NCI-H2107 (cell line): ENCODE measurements at places on chromosomes 1 and 21.

DNA sequence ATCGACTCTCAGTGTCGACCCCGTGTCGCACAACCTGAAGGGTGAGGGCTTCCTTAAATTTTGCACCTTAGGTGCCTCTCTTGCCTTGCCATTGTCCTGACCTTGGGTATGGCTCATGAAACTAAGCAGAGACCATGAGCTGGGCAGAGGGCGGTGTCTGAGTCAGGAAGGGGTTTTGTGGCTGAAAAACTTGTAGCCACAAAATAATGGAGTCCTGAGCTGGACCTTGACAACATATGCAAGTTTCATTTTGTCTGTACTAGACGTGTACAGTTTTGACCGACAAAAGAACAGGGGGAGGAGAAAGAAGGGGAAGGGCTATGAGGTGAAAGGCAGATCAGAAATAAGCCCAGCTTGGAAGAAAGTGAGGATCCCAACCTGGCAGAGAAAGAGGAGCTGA lies 8.3 kb upstream of the RUNX1 start:
- DNase-seq: no peak

GRCh38 chr1:218031901-218032300 lies 253.2 kb upstream of the RRP15 start:
- no peak for DNase-seq

DNA sequence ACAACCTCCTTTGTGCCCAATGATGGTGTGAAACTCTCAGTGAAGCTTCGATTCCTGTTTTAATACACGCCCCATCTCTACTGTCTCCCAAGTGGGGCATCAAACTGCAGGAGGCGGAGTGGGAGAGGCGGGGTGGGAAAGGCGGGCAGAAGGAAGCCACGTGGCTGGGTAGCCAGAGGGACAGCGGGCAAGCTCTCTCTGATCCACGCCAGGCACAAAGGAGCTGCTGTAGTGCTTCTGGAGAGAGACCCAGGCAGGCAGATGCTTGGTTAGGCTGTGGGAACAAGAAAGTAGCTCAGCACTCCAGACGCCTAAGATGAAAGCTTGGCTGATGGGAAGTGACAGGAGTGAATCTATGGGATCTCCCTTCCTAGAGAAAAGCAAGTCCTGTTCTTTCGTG lies 25.7 kb downstream of the TRIM67 start:
- no peak for DNase-seq

DNA sequence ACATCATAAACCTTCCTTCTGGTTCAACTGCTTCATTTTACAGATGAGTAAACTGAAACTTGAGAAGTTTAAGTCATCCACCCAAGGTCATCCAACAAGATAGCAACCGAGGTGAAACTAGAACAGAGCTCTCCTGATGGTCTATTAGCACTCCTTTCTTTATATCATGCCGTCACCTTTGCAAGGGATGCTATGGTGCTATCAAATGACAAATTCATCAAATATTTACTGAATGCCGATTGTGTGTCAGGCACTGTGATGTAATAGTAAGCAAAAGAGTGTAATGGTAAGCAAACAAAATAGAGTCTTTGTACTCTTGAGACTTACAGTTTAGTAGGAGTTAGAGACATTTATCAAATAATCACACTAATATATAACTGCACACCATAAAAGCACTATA lies 14.0 kb upstream of the SGIP1 start:
- DNase-seq: no peak

GRCh38 chr21:21406921-21407320 lies 408.7 kb downstream of the NCAM2 start:
- DNase-seq: no peak

- DNase-seq: no peak
Measured at GRCh38 chr1:219931033-219931432, 2.7 kb upstream of the SLC30A10 start.

DNA sequence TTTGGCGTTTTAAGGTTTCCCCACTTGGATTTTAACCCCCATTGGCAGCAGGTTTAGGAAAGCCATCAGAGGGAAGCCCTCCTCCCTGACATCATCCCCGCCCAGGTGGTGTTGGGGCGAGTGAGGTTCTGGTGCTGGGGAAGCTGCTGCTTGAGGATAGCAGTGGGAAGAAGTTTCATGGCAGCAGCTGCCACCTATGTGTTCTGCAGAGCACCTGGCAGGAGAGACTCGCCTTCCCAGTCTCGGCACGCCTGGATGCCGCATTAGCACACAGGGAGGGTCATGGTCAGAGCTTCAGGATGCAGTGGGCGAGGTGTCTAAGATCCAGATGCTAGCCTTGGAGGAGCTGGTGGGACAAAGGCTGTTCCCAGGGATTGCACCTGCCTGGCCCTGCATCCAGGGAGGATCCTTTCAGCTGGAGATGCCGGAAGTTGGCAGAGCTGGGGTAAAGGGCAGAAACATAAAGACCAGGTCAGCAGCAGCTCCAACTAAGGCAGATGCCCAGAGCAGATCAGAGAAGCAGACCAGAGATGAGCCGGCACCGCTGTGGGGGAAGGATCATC lies 33.9 kb downstream of the ABCG1 start:
- no peak for DNase-seq

DNA sequence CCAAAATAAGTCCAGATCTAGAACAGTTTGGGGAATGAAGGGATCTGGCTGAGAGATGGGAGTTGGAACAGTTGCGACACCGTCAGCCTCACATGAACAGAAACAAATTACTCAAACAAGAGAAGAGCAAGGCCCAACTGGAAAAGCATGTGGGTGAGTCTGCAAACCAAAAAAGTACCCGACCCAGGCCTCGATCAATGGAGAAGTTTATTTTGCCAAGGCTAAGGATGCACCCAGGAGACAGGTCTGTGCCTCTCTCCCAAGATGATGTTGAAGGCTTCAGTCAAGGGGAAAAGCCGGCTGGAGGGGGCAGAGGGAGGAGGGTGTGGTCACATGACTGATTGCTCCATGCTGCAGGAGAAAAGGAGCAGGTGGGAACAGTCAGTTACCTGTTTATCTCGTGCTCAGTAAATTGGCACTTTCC lies 42.3 kb downstream of the KRTAP10-1 start:
- DNase-seq: peak; percentile 62

- no peak for DNase-seq
Measured at GRCh38 chr21:41894922-41895557, 15.9 kb upstream of the PRDM15 start.

- no peak for DNase-seq
Measured at GRCh38 chr1:228875741-228876140, 140.5 kb downstream of the RHOU start.

- DNase-seq: no peak
Measured at GRCh38 chr1:158793604-158794003, 12.6 kb upstream of the OR6N2 start.

DNA sequence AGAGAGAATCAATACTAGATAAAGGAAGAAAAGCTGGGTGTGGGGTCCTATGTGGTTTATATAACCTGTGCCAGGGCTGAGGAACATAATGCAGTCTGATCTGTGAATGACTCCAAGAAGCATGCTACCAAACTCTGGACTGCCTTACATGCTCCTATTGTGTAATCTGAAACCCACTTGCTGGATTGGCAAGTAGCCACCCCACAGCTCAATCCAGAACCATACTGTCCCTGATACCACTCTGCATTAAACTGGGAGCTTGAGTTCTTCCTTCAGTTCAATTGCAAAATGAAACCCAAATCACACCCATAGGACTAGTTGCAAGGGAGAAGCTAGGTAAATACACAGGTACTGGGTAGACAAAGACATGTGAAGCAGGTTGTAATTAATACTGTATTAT lies 115.4 kb upstream of the NEGR1 start:
- DNase-seq: no peak

DNA sequence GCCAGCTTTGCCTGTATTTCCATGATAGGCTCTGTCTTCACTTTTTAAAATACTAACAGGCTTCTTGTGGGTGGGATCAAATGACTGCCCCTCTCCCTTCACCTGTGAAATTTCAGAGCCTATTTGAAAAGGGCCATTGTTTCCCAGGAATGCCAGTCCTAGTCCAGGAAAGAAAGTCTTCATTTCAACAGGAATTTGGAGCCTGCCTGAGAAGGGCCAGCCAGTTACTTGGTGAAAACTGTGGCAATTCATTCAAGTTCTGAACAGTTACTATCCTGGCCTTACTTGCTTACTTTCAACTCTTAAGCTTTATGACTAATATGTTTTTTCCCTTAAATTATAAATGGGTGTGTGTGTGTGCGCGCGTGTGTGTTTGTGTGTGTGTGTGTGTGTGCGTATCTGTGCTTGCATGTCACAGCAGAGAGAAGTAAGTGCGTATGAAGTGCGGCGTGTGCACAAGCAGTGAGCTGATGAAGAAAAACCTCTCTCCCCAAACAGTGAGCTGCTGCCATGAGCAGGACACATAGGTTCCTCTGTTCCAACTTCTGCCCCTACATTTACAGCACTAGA lies 67.5 kb upstream of the RNPC3 start:
- no peak for DNase-seq

GRCh38 chr1:31551208-31551607 lies 25.1 kb upstream of the TINAGL1 start:
- DNase-seq: no peak

DNA sequence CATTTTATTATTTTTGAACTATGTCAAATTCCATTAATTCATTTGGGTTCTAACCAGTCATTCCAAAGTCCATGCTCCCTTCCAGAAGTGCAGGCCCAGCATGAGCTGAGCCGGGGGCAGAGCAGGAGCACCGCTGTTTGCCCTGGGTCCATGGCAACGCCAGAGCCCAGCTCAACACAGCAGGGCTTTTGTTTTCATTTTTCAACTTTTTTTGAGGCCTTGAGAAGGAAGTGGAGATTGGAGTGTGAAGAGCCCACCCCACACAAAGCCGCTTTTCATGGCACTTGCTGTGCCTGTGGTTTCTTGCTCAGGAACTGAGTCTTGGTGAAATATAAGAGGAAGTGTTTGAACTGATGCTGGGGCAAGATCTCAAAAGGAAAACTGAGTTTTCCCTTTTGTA lies 13.2 kb upstream of the PRMT2 start:
- no peak for DNase-seq

DNA sequence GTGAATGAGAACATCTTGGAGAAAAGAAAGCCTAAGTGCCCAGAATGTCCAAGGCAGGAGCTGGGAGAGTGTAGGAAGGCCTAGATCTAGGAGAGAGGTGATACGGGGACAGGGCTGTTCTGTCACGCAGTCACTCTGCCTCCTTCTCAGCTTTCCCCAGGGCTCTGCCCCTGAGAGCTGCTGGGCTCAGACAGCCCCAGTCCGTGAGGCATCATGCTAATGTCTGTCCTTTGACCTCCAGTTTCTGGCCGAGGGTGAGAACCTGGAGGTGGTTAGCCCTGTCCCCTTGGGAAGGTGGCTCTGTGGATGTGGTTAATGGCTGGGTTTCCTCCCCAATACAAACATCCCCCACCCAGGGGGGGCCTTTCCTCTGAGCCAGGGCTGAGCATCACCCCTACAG lies 63.2 kb downstream of the FAM163A start:
- DNase-seq: no peak

GRCh38 chr1:217494767-217495166 lies 136.1 kb downstream of the GPATCH2 start:
- DNase-seq: no peak

DNA sequence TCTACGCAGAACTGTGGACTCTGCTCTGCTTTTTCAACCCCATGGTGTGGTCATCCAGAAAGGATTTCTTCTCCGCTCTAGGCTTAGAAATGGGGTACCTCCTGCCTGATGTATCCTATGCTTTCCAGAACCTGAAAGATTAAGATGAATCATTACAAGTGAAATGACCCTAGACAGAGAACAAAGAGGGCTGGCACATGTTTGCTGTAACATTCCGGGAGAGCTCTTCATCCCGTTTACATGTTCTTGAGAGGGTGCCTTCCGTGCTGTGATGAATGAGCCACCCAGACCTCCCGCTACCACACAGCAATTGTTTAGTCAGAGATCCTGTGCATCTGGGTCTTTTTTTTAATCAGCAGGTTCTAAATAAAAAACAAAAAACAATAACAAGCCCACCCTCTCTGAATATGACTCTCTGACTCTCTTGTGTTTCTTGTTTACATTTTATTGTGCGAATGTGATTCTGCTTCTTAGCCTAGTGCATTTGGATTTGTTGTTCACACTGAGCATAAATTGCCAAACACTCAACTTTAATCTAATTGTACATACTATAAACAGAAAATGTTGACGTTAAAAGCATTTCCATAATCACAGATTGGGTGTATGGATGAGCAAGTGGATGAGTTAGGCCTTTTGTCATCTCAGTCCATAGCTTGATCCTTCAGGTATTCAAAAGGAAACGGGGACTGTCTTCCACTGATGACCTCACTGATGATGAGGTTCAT lies 87.1 kb downstream of the GPR88 start:
- DNase-seq: no peak

DNA sequence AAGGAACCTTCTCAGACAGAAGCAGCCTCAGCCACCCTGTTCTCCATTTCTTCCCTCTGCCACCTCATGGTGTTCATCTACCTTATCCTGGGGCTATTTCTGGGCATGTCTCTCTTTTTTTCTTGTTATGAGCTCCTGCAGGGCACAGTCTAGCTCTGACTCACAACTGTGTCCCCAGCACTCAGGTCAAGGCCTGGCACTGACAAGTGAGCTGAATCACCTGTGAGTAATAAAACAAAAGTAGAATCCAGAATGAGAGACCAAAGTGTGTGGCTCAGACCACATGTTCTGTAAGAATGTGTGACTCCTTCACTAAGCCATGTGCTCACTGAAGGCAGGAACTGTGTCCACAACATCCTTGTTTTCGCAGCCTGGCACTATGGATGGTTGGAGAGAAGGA lies 23.2 kb downstream of the C1orf94 start:
- no peak for DNase-seq

DNA sequence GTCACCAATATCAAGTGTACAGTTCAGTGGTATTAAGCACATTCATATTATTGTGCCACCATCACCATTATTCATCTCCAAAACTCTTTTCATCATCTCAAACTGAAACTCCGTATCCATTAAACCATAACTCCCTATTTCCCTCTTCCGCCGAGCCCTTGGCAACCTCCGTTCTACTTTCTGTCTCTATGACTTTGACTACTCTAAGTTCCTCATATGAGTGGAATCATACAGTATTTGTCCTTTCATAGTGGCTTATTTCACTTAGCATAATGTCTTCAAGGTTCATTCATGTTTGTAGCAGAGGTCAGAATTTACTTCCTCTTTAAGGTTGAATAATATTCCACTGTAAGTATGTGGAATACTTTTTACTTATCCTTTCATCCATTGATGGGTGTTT lies 21.7 kb downstream of the SELP start:
- no peak for DNase-seq

GRCh38 chr1:89546082-89546889 lies 21.7 kb downstream of the LRRC8B start:
- DNase-seq: no peak

DNA sequence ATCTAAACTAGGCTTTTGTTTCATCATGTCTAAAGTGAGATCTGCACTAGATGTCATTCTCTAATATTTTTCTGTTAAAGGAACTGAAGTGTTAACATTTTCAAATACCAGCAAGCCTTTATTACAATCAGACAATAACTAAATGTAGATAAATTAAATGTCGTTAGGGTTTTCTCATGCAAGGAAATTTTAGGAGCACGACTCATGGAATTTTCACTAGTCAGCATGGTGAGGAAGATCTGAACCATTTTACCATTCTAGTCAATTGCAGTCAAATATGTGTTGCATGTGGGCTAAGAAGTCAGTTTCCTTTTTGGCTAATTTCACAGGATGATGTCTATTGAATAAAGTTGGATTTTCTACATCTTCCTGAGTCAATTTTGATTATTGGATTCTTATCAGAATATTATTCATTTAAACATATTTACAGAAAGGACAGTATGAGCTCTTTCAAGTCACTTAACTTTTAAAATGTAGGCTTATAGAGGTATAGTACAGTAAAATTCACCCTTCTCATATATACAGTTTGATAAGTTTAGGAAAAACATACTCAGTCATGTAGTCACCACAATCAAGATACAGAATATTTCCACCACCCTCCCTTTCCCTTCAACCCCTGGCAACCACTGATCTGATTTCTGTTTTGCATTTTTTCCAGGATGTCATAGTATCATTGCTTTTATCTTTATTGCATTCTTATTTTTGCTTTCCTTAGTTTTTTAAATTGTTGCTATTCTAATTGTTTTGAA lies 9.2 kb downstream of the GCSAML start:
- no peak for DNase-seq
